ENCODE measurements at places on chromosomes 4 and X. TPM values are rescaled to one million over a fixed set of nuclear protein-coding genes. Genes with fewer than 3 reads are reported as not detected.

GRCh38 chrX:32496671-32497070 lies 714.7 kb downstream of the DMD start:
- H3K36me3 ChIP-seq = no peaks in the 10 kb centered on the region
- no peak for DNase-seq
- H3K27ac ChIP-seq = no peak overlapping the region

GRCh38 chrX:3393178-3393577 lies 46.7 kb upstream of the MXRA5 start:
- no peak overlapping the region for H3K27ac ChIP-seq
- no peak for DNase-seq
- no peaks in the 10 kb centered on the region for H3K4me1 ChIP-seq

DNA sequence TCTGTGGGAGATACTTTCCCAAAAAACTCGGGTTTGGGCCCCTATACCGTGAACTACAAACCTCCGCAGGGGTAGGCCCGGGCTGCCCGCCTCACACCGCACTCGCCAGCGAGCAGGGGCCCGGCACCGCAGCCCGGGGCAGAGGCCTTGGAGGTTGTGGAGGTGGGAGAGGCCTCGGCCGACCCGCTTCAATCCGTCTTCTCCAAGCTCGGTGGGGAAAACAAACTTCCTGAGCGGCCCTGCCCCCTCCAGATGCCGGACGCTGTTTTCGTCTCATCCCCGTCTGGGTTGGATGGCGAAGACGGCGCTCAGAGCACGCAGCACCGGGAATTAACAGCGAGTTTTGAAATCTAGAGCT lies 442 bp upstream of the MCUB start:
- H3K36me3 ChIP-seq = peaks cover 3% of the 10 kb centered on the region
- peak overlapping the region; percentile 72 for H3K27ac ChIP-seq
- no peaks in the 10 kb centered on the region for H3K27me3 ChIP-seq
- H3K4me3 ChIP-seq = peak overlapping the region; percentile 64

- no peak overlapping the region for H3K27ac ChIP-seq
- no peaks in the 10 kb centered on the region for H3K4me1 ChIP-seq
- H3K27me3 ChIP-seq = no peaks in the 10 kb centered on the region
- no peak overlapping the region for H3K4me3 ChIP-seq
- H3K36me3 ChIP-seq = no peaks in the 10 kb centered on the region
Observed at GRCh38 chr4:121353213-121353612, 27.6 kb downstream of the QRFPR start.

GRCh38 chr4:176834531-176834930 lies 41.8 kb upstream of the VEGFC start:
- no peak for DNase-seq
- H3K4me1 ChIP-seq = no peaks in the 10 kb centered on the region
- no peak overlapping the region for H3K4me3 ChIP-seq
- H3K27me3 ChIP-seq = no peaks in the 10 kb centered on the region

- no peaks in the 10 kb centered on the region for H3K36me3 ChIP-seq
- no peak overlapping the region for H3K27ac ChIP-seq
- DNase-seq = no peak
- H3K4me3 ChIP-seq = no peak overlapping the region
- no peaks in the 10 kb centered on the region for H3K27me3 ChIP-seq
Observed at GRCh38 chr4:70062000-70062399, 11.8 kb downstream of the HTN1 start.

GRCh38 chrX:100615005-100615404 lies 21.6 kb downstream of the TSPAN6 start:
- H3K4me1 ChIP-seq = no peaks in the 10 kb centered on the region
- no peak overlapping the region for H3K4me3 ChIP-seq
- no peaks in the 10 kb centered on the region for H3K36me3 ChIP-seq
- no peak for DNase-seq
- peaks cover 2% of the 10 kb centered on the region for H3K27me3 ChIP-seq
- H3K27ac ChIP-seq = no peak overlapping the region

- no peak for DNase-seq
- H3K36me3 ChIP-seq = no peaks in the 10 kb centered on the region
- no peaks in the 10 kb centered on the region for H3K27me3 ChIP-seq
- no peak overlapping the region for H3K4me3 ChIP-seq
- H3K4me1 ChIP-seq = no peaks in the 10 kb centered on the region
Observed at GRCh38 chr4:165631912-165632311, 241.1 kb upstream of the TLL1 start.

DNA sequence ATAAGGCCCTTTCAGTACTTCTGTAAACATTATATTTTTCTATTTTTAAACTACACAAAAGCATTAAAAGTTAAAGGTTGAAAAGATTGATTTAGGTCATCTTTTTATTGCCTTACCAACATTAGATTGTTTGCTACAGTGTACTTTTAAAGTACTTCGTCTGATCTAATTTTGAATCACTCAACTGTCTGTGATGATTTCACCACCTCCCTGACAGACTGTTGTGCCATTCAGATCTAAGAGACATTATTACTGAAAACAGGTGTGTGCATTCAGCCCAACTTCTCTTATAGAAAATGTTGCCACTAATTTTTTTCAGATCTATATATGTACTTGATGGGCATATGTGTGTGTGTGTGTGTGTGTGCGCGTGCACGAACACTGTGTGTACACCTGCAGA lies 39.3 kb downstream of the GASK1B start:
- H3K36me3 ChIP-seq = no peaks in the 10 kb centered on the region
- no peak overlapping the region for H3K27ac ChIP-seq
- no peak for DNase-seq
- H3K4me3 ChIP-seq = no peak overlapping the region
- no peaks in the 10 kb centered on the region for H3K27me3 ChIP-seq
- no peaks in the 10 kb centered on the region for H3K4me1 ChIP-seq

GRCh38 chrX:71514367-71515037 lies 18.4 kb upstream of the OGT start:
- no peaks in the 10 kb centered on the region for H3K36me3 ChIP-seq
- no peak overlapping the region for H3K27ac ChIP-seq
- no peak for DNase-seq
- no peaks in the 10 kb centered on the region for H3K27me3 ChIP-seq
- no peak overlapping the region for H3K4me3 ChIP-seq
- no peaks in the 10 kb centered on the region for H3K4me1 ChIP-seq

- no peak for DNase-seq
- H3K4me3 ChIP-seq = no peak overlapping the region
- no peaks in the 10 kb centered on the region for H3K36me3 ChIP-seq
- no peak overlapping the region for H3K27ac ChIP-seq
- no peaks in the 10 kb centered on the region for H3K27me3 ChIP-seq
- no peaks in the 10 kb centered on the region for H3K4me1 ChIP-seq
Observed at GRCh38 chrX:43589735-43590134, 66.4 kb upstream of the MAOA start.

- no peak overlapping the region for H3K4me3 ChIP-seq
- H3K27ac ChIP-seq = no peak overlapping the region
- no peaks in the 10 kb centered on the region for H3K27me3 ChIP-seq
- no peaks in the 10 kb centered on the region for H3K4me1 ChIP-seq
- DNase-seq = no peak
Observed at GRCh38 chrX:66000178-66000577, 39.7 kb downstream of the VSIG4 start.

DNA sequence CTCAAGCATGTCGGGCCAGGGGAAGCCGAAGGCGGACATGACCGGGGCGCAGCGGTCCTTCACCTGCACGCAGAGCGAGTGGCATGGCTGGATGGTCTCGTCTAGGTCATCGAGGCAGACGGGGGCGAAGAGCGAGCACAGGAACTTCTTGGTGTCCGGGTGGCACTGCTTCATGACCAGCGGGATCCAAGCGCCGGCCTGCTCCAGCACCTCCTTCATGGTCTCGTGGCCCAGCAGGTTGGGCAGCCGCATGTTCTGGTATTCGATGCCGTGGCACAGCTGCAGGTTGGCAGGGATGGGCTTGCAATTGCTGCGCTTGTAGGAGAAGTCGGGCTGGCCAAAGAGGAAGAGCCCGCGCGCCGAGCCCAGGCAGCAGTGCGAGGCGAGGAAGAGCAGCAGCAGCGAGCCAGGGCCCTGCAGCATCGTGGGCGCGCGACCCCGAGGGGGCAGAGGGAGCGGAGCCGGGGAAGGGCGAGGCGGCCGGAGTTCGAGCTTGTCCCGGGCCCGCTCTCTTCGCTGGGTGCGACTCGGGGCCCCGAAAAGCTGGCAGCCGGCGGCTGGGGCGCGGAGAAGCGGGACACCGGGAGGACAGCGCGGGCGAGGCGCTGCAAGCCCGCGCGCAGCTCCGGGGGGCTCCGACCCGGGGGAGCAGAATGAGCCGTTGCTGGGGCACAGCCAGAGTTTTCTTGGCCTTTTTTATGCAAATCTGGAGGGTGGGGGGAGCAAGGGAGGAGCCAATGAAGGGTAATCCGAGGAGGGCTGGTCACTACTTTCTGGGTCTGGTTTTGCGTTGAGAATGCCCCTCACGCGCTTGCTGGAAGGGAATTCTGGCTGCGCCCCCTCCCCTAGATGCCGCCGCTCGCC lies at the start of gene SFRP2:
Gene SFRP2, minus strand, starts transcription at position 671 of the 864 bp plus-strand sequence. Its CDS starts 248 bp downstream, at position 423.
- no peaks in the 10 kb centered on the region for H3K4me1 ChIP-seq
- H3K4me3 ChIP-seq = no peak within 1 kb of the TSS
- no peak within 1 kb of the TSS for H3K27ac ChIP-seq
- H3K36me3 ChIP-seq = no peaks in the 10 kb centered on the region

GRCh38 chr4:38560768-38561558 lies 103.0 kb upstream of the KLF3 start:
- no peaks in the 10 kb centered on the region for H3K27me3 ChIP-seq
- no peak overlapping the region for H3K27ac ChIP-seq
- H3K4me3 ChIP-seq = no peak overlapping the region

DNA sequence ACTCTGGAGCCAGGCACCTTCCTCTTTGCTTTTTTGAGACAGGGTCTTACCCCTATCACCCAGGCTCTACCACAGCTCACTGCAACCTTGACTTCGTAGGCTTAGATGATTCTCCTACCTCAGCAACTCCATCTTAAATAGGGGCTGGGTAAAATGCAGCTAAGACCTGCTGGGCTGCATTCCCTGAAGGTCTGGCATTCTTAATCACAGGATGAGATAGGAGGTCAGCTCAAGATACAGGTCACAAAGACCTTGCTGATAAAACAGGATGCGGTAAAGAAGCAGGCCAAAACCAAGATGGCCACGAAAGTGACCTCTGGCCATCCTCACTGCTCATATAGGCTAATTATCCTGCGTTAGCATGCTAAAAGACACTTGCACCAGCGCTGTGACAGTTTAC lies 770.8 kb upstream of the PRKX start:
- H3K27ac ChIP-seq = no peak overlapping the region
- no peak for DNase-seq
- no peaks in the 10 kb centered on the region for H3K27me3 ChIP-seq
- no peaks in the 10 kb centered on the region for H3K36me3 ChIP-seq

DNA sequence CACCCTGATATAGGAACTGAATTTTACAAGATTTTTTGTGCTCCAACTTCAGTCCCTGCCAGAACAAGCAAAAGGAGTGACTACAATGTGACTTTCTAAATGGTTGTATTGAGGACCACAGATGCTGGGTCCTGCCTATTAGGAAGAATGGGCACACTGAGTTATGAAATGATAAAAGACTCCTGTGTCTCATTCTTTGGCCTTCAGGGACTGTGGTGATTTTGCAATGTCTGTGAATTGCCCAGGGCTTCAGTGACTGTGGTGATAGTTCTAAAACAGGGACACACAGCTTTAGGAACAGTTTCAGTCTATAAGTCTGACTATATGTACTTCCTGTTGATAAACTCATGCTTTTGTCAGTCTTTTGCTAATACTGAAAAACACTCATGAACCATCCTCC lies 210.2 kb downstream of the DMD start:
- H3K4me3 ChIP-seq = no peak overlapping the region
- no peak for DNase-seq
- no peaks in the 10 kb centered on the region for H3K4me1 ChIP-seq
- no peaks in the 10 kb centered on the region for H3K27me3 ChIP-seq
- H3K36me3 ChIP-seq = no peaks in the 10 kb centered on the region

PRICKLE3 gene
- total RNA-seq = 40.1 TPM

RHOXF2B gene
- total RNA-seq = 0.10 TPM

IL2 gene
- 0.57 TPM for total RNA-seq

FAM184B gene
- 0.03 TPM for total RNA-seq

CPZ gene
- total RNA-seq = 0.15 TPM

ATP6AP1 gene
- 221 TPM for total RNA-seq

NAP1L3 gene
- 0.49 TPM for total RNA-seq
